ENCODE measurements at places on chromosomes 5 and 9.
A peak's percentile ranks its signal among the peaks of the same experiment; 100 is the strongest.

DNA sequence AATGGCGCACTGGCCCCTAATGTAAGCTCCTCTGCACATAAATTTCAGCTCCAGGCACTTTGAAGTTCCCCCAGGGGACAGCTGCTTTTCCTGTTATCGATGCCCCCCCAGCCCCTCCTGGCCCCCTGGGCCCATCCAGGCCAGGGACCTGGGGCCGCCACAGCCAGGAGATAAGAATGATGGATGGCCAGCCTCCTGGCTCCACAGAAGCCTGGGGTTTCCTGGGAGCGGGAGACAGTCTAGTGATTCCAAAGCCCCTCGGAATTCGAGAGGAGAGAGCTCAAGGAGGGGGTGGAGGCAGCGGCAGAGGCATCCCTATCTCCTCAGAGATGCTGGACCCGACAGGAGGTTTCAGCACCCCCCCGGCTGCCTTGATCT, 98.4 kb upstream of the HAND1 start:
- no peak for DNase-seq

- no peak for DNase-seq
Observed at GRCh38 chr5:54832045-54832444, 153.3 kb downstream of the ESM1 start.

DNA sequence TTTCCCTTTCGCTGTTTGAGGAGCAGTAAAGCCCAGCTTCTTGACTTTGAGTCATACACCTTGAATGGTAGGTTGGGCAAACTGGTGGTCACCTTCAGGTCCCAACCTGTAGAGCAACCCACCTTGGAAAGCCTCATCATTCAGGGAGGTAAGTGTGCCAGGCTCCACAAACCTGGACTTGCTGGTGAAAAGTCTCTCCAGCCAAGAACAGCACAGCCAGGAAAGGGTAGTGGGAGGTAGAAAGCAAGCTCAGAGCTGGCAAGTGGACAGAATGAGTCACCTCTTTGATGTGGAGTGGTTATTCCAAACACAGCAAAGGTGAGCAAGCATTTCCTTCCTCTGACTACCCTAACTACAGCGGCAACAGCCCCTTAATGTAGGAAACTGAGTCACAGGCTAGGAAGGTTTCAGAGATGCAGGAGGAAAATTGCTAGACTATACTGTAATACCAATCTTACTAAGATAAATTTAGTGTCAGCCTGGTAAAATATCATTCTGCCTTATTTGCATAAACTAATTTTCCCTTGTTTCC, 117.5 kb upstream of the MTAP start:
- no peak for DNase-seq

DNA sequence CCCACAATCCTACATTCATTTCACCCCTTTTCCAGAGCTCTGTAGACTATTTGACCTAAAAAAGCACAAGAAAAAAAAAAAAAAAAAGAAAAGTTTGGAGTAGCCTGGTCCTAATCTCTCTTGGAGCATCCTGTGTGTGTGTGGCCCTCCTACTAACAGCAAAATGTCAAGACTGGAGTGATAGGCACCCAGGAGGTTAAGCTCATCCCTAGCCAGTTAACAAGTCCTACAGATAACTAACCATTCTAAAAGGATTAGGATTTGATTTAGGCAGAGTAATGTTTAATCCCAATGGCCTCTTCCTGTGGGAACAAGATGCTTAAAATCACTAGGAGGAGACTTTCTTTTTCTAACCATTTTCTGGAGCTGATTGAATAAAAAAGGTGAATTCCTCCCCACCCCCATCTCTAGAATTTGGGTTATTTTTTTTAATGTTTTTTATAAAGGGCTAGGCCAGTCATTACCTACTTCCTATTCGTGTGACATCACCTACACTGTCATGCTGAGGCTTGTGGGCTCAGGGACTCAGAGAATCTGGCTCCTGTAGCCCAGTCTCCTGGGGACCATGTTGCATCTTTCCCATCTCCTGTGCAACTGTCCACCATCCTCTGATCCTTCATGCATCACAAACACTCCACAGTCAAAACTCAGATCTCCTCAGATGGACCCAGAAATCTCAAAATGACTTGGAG, 43.2 kb upstream of the NR3C1 start:
- no peak for DNase-seq

GRCh38 chr5:118060833-118061232, 927.5 kb downstream of the DTWD2 start:
- DNase-seq = no peak

- DNase-seq = peak; percentile 34
Observed at GRCh38 chr9:88280816-88281382, 107.3 kb upstream of the SPIN1 start.

GRCh38 chr5:106269252-106269843, 1401.4 kb downstream of the EFNA5 start:
- no peak for DNase-seq

DNA sequence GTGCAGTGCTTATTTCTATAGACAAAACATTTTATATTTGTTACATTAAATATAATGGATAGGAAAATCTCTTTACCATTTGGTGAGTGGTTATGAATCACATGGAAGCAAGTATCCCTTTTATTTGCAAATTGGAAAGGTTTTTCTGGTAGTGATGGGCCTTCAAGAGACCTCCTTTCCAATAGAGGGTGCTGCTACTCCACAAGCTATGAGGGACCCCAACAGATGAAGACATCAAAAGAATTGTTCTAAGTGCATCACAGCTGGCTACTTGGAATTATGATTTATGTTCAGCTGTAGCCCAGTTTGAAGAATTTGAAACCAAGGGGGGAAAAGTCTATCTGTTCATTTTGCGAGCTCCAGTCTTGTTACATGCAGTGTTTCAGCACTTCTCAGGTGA, 493.7 kb upstream of the SGCD start:
- no peak for DNase-seq

- DNase-seq = no peak
Observed at GRCh38 chr5:145506185-145506850, 328.8 kb downstream of the PRELID2 start.

- DNase-seq = no peak
Observed at GRCh38 chr5:75048457-75048953, 3.9 kb downstream of the GCNT4 start.

GRCh38 chr9:37100741-37101140, 19.6 kb upstream of the ZCCHC7 start:
- no peak for DNase-seq

DNA sequence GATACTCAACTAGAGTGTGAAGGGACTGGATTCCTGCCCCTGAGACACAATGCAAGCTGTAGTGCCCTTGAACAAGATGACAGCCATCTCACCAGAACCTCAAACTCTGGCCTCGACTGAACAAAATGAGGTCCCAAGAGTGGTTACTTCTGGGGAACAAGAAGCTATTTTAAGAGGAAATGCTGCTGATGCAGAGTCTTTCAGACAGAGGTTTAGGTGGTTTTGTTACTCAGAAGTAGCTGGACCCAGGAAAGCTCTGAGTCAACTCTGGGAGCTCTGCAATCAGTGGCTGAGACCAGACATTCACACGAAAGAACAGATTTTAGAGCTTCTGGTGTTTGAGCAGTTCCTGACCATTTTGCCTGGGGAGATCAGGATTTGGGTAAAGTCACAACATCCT, 2.4 kb downstream of the ZNF483 start:
- DNase-seq = no peak

DNA sequence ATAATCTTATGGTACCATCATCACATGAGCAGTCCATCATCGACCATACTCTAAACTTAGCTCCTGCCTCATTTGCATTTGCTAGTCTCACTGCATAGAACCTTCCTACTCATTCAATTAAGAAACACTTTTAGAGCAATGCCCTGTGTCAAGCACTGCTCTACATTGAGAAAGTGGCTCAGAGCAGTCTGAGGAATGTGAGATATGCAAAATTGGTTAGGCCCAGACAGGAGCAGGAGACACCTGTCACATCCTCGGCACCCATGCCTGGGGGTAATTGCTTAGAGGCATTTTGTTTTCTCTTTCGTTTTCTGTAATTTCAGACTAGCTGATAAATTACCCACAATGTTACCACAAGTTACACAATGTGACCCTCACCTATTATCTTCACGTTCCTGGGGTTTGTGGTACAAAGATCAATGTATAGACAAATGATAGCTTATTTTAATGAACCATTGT, 4.9 kb upstream of the RARS1 start:
- no peak for DNase-seq

DNA sequence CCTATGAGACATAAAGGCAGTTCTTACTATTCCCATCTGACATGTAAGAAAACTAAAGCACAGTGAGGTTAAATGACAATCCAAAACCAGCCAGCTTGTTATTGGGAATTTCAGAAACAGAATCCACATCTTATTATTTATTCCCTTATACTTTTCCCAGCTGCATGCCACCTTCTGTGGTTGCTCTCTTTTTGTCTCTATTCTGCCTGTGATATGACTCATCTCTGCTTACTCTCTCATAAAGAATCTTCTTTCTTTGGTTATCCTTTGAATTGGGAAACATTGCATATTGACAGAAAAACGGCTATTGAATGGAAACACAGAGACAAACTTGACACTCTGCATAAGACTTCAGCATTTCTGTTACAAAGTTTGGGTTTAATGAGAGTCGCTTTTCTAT, 183.2 kb downstream of the TLR4 start:
- no peak for DNase-seq

GRCh38 chr5:102853680-102854079, 98.6 kb downstream of the PAM start:
- DNase-seq = no peak

GRCh38 chr5:138950421-138951031, 75.4 kb upstream of the LRRTM2 start:
- no peak for DNase-seq

DNA sequence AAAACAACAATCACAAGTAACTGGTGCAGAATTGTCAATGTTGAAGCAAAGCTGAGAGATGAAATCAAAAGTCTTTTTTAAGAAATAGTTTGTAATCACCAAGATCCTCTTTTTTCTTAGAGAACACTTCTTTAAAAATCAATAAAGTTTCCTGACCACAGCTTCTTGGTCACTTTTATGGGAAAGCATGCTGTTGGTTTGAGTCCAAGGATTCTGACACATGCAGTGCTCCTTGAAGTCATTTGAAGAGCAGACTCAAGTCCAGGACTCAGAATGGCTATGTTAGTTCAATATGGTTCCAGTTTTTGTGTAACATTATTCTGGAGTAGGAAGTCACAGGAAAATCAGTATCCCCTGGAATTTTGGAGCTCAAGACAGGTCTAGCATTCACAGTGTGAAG, 480.6 kb downstream of the NR2F1-AS1 start:
- DNase-seq = no peak

- no peak for DNase-seq
Observed at GRCh38 chr5:155268770-155269425, 255.3 kb downstream of the KIF4B start.

GRCh38 chr9:114911167-114911821, 19.1 kb downstream of the TNFSF8 start:
- DNase-seq = no peak

GRCh38 chr9:100072805-100073204, 26.0 kb downstream of the ERP44 start:
- DNase-seq = no peak

GRCh38 chr9:87184956-87185642, 237.8 kb upstream of the GAS1 start:
- DNase-seq = no peak

- no peak for DNase-seq
Observed at GRCh38 chr9:14140096-14140697, 173.7 kb downstream of the NFIB start.

DNA sequence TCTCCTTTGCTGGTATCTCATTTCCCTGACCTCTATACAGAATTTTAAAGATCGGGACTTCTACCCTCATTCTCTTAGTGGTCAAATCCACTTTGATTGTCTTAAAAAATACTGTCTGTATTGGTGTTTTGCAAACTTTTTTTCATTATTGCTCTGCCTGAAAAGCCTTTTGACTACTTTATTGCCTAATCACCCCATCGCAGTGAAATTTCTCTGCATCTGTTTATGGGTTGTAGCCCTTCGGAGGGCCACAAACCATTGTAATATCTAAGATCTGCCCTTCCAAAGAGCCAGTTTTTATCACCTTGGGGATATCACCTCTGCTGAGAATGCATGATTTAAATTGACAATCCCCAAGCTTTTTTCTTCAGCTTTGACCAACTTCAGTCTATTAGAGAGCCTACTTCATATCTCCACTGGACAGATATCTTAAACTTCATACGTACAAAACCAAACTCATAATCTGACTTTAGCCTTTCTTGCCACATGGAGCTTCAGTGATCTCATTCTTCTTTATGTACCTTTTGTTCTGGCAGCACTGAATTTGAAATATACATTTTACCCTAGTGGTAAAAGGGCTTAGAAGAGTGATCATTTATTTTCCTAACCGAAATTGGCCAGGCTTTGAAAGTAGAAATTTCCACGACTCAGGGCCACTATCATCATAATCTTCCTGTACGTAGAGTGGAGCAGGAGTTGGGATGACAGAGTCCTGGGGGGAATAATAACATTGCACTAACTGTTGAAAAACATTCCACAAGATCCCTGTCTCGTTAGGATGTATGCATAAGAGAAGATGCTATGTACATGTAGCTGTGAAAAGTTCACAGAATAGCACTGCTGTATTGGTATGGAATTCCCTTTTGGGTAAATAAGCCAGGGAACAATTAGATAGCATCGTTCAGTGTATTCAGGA, 21.4 kb downstream of the KIF2A start:
- DNase-seq = no peak

GRCh38 chr9:125106285-125106893, 36.9 kb downstream of the SCAI start:
- no peak for DNase-seq

DNA sequence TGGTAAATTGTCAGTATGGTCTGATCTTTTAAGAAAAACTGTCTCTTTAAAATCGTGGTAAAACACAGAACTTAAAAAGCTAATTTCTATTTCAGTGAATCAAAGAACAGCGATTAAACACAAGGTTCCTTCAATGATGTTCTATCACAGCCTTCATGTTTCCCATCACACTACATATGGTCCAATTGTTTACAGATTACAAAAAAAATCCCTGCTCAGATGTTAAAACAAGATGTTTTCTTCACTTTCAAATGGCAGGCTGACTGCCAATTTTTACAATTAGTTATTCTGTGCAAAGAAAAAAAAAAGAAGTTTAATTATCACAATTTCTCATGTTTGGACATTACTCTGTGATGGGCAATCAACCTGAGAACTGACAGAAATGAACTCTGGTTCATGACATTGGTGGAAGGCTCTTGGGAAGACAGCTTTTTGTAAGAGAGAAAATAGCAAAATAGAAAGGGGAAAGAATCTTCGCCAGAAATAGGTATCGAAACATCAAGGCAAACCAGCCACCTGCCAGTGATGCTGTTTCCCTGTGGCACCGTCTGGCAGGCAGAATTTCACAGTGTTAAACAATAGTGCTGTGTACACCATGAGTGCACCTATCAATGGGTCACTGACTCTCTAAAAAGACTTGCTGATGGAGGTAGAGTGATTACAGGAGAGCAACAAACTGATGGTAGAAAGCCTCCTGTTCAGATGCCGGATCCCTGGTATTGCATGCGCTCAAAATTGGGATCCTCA, 1020.0 kb upstream of the ARRDC3 start:
- DNase-seq = no peak

DNA sequence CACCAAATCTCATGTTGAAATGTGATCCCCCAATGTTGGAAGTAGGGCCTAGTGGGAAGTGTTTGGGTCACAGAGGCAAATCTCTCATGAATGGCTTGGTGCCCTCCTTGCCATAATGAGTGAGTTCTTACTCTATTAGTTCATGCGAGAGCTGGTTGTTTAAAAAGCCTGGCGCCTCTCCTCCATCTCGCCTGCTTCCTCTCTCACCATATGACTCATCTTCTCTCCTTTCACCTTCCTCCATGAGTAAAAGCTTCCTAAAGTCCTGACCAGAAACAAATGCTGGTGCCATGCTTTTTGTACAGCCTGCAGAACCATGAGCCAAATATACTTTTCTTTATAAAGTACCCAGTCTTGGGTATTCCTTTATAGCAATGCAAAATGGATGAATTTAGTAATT, 20.9 kb upstream of the ARHGAP26 start:
- DNase-seq = no peak

GRCh38 chr5:55934115-55934613, 60.6 kb downstream of the IL6ST start:
- no peak for DNase-seq
